ENCODE measurements at places on chromosomes 16 and 17. TPM values are rescaled to one million over a fixed set of nuclear protein-coding genes. Genes with fewer than 3 reads are reported as not detected.
A peak's percentile ranks its signal among the peaks of the same experiment; 100 is the strongest.

DNA sequence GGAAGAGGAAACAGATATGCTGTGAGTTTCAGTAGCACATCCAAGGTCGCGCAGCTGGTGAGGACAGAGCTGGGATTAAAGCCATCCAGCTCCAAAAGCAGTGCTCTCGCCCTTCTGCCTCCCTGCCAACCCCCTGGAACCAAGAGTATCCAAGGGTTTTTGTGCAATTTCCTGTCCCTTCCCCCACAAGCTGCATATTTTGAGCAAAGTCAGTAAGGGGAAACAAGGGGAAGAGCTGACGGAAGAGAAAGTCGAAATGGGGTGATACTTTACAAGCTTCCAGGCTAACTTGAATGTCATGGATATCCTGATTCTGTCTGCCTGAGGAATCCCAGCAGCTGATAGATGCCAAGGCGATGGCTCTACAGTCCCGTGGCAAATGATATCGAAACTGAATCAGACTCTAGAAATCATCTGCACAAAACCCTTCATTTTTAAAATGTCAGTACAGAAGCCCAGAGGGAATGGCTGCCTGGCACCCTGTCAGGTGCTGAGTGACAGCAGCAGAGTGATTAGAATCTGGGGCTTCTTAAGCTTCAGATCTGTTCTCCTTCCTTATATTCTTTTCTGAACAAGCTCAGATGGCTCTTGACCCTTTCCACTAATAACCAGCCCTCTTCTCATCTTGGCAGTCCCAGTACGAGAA, 42.9 kb upstream of the TEKT3 start:
- DNase-seq, result peak; percentile 19

DNA sequence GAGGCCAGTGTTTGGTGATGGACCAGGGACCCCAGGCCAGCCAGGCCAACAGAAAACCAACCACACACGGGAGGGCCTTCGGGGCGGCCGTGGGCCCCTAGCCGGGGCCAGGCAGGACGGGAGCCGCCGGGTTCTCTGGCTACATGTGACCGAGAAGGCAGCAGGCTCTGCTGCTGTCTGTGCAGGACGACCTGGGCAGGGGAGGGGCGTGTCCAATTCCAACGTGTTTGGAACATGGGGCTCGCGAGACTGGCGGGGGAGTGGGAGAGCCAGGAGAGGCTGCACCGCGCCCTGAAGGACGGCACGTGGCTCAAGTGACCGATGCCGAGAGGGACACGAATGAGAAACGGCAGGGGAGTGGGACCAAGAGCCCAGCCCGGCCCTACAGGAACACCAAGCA, 75.4 kb downstream of the LMF1 start:
- no peak for DNase-seq

DNA sequence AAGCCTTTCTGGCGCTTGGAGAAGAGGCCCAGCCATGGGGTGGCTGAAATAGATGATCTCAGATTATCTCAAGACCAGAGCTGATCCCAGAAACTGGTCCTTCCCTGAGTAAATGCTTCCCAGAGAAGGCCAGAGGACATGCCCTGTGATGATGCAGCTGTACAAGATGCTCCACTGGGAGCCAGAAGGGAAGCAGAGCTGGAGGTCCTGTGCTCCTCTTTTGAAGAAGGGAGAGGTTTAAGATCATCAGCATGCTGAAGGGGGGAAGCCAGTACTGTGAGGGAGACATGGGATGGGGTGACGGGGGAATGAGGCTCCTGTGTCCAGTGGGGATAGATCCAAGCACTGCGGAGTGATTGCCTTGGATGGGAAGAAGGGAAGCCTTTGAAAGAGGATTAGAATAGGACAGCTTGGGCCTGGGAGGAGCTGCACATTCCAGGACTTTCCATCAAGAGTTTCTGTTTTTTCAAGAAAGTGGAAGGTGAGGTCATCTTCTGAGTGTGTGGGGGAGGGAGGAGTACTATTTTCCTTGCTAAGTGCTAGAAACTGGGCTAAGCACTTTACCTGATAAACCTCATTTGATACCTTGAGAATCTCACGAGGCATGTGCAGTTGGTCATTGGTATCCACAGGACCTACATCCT, 16.4 kb upstream of the ALOX15B start:
- no peak for DNase-seq

ASB16 gene
- total RNA-seq, result not detected

DNA sequence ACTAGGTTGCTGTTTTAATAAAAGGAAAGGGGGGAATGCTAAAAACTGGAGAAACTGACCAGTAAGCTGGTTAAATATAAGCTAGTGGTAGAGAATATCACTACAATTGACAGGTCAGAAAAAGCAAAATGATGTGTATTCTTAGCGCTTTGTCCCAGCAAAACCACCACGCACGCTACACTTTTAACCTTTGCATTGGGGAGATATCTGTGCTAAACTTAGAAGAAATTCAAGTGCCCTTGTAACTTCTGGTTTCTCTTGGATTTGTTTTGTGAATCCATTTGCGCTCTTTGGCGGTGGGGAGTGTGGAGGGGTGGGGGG, 1.4 kb downstream of the GAN start:
- no peak for DNase-seq

XPO6 gene
- total RNA-seq, result 154 TPM

- DNase-seq, result peak; percentile 93
Measured at GRCh38 chr16:82638095-82638798, 11.5 kb downstream of the CDH13 start.

DNA sequence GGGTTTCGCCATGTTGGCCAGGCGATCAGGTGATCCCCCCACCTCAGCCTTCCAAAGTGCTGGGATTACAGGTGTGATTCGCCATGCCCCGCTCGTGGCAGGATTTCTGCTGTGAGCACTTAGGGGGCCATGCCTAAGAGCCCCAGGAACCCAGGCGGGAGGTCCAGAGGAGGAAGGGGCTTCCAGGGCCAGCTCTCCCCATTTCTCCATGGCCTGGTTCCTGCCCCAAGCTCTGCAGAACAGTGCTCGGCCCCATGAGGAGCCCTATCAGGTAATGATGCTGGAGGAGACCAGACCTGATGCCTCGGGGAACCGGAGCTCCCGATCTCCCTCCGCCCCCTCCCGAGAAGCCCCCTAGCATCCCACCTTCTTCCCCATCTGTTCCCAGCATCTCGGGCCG, 53.6 kb downstream of the RMI2 start:
- no peak for DNase-seq

- DNase-seq, result no peak
Measured at GRCh38 chr17:74599023-74599399, 6.9 kb upstream of the CD300LD start.

- DNase-seq, result no peak
Measured at GRCh38 chr17:30391534-30391933, 12.8 kb downstream of the CPD start.

CLEC3A gene
- total RNA-seq, result not detected

DNA sequence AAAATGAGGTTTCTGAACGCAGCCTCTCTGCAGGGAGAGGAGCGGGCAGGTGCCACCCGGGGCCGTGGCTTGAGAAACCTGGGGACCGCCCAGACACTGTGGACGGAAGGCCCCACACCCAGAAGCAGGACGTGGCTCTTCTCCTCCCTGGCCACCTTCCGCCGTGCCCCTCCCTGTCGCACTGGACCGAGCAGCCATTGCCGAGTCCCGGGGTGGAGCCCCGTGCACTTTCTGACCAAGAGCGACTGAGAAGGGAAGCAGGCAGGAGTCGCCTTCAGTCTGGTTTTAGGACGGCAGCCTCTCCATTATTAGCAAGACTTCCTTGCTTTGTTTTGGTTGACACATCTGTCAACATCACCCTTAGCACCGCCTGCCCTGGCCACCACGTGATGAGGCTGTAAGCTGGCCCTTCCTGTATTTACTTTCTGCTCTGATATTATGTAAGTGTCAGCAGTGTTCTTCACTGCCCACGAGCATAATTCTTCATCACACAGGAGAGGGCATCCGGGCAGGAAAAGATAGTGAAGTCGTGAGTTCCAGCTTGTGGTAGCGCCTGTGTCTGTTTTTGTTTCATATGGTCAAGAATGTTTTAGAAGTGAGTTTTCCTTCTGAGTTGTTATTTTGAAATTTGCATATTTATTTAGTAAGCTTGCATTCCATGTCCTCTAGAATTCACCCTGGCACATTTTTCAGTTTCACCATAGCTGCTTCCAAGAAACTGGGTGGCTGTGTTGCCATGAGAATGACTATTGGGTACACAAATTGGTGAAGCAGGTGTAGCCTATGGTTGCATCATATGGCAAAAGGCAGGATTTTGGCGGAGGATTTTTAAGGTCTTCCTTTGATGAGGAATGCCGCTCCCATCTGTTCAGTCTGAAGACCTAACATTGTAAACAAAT, 1.0 kb downstream of the HERPUD1 start:
- peak; percentile 89 for DNase-seq

- no peak for DNase-seq
Measured at GRCh38 chr17:57739402-57740234, 5.5 kb downstream of the CCDC182 start.

DNA sequence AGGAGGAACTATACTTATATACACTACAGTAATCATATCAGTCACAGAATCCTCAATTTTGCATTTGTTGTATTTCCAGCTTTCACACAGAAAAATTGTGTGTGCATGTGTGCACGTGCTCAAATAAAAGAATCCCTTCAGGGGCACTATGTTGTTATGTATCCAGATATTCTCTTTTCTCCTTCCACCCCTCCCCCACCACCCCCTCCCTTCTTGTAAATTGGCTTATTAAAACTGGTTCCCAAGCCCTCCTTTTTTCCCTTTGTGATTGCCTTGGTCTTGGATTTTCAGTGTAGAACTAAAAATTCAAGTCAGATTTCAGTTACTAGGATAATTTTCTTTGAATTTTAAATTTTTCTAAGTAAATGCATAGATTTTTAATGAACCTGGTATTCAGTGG, 86.3 kb downstream of the WNT3 start:
- DNase-seq, result no peak

- DNase-seq, result no peak
Measured at GRCh38 chr17:21711182-21711581, 18.9 kb downstream of the KCNJ18 start.

DNA sequence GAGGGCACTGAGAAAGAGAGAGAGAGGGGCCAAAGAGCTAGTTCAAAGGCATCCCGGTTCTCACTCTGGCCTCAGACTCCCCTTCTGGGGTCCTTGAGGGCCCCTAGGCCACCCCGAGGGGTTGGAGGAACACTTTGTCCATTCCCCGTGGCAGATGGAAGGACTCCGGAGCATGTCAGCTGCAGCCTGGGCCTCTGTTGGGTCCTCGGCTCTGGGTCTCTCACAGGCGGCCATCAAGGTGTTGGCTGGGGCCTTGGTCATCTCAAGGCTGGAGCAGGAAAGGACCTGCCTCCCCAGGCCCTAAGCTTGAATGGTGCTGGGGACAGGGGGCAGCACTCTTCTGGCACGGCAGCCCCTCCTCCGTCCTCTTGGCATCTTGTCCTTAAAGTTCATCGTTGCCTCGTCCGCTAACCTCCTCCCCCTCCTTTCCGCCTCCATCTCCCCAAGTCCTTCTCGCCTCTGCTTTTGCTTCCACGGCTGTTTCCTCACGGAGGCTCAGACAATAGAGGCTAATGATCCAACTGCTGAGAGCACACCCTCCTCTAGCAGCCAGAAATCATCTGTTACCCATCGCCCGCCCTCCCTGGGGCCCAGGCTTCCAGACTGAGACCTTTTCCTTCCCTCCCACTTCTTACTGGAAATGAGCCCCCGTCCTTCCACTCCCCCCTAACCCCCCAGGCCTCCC, 23.3 kb downstream of the CCR7 start:
- DNase-seq, result peak; percentile 50

- no peak for DNase-seq
Measured at GRCh38 chr17:44778656-44779210, 19.9 kb downstream of the ADAM11 start.

- DNase-seq, result no peak
Measured at GRCh38 chr16:65763640-65764305, 602.7 kb upstream of the CDH5 start.

DNA sequence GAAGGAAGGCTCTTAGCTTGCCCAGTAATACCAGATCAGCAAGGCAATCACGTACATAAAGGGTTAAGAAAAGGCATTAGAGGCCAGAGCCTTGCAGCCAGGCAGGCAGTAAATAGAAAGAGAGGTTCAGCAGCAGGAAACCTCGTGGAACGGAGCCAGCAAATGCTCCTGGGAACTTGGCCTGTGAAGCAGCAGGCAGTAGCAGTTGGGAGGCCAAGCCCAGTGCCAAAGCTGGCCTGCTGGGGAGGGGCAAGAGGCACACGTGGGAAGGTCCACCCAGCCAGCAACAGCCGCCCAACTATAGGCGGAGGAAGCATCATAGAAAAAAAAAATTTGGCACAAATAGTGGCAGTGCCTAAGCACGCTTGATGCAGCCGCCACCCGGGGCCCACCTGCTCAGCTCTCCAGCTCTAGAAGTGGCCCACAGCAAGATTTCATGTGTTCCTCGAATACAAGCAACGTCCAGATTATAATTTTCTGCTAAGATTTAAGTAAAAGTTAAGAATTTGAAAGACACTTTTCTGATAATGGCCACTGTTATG, 2339.5 kb downstream of the TP53TG3F start:
- DNase-seq, result no peak

GRCh38 chr16:48611329-48612137, 1.6 kb upstream of the N4BP1 start:
- DNase-seq, result no peak

DNA sequence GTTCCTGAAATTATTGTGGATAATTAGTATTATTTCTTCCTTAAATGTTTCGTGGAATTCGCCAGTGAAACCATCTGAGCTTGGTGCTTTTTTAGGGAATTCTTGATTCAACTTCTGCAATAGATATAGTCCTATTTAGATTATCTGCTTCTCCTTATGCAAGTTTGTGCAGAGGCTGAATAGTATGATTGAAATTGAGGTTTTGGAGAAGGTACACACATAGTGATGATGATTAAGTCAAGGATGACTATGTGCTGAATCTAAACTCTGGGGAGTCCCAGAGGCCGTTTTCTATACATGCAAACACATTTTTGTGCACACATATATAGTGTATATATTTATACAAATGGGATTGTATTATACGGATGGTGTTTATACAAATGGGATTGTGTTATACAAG, 5.2 kb upstream of the MYH4 start:
- DNase-seq, result no peak

GRCh38 chr16:55832773-55833691, at the start of gene CES1:
TSS of gene CES1 (minus strand) at chr16:55833096. CDS start at chr16:55833055, 41 bp downstream.
- DNase-seq, result no peak

- DNase-seq, result no peak
Measured at GRCh38 chr17:8004899-8005298, 2.5 kb downstream of the GUCY2D start.

- DNase-seq, result no peak
Measured at GRCh38 chr17:82489117-82489516, 30.4 kb upstream of the FOXK2 start.

GRCh38 chr16:69311533-69312387, 610 bp downstream of the VPS4A start:
- no peak for DNase-seq

GRCh38 chr16:165539-166374, at the start of gene HBM:
TSS of gene HBM (plus strand) at chr16:165978. CDS start at chr16:165998, 20 bp downstream.
- no peak for DNase-seq

GRCh38 chr17:1315891-1316403, 36.5 kb downstream of the TRARG1 start:
- no peak for DNase-seq

ST6GALNAC2 gene
- 1.7 TPM for total RNA-seq

GRCh38 chr17:27481327-27481726, 25.1 kb downstream of the KSR1 start:
- no peak for DNase-seq

GRCh38 chr17:57682701-57683100, 62.4 kb downstream of the CCDC182 start:
- DNase-seq, result no peak

GRCh38 chr17:49996495-49997300, 1.7 kb upstream of the DLX3 start:
- peak; percentile 37 for DNase-seq

Measured in endothelial cell of umbilical vein (primary cell).